Activated T-helper 1 cell treated with anti-CD3 and anti-CD28 coated beads, Interleukin-12 subunit alpha, Interleukin-12 subunit beta, Interleukin-2, Interleukin-4 antibody, amounts not matched to agents 30 ng/mL and 10 ng/mL and 1 ng/mL, durations not matched to agents 14 hours and 24 hours and 36 hours (primary cell): ENCODE measurements at places on chromosomes 4 and X. TPM values are rescaled to one million over a fixed set of nuclear protein-coding genes. Genes with fewer than 3 reads are reported as not detected.

Gene FGFBP2
- 4.8 and 7.7 TPM in 2 replicates for total RNA-seq

Gene ZMAT1
- total RNA-seq, result 0.62 and 0.83 TPM in 2 replicates

Gene P2RY8
- total RNA-seq, result 20.4 and 21.8 TPM in 2 replicates

Gene CPE
- 0.07 TPM in 1 of 2 replicates, not detected in the other for total RNA-seq

GRCh38 chr4:113821856-113822255 lies 60.3 kb upstream of the CAMK2D start:
- DNase-seq, result no peak

- no peak for DNase-seq
These were observed 5.1 kb upstream of the FAT1 start for GRCh38 chr4:186728631-186729271.

DNA sequence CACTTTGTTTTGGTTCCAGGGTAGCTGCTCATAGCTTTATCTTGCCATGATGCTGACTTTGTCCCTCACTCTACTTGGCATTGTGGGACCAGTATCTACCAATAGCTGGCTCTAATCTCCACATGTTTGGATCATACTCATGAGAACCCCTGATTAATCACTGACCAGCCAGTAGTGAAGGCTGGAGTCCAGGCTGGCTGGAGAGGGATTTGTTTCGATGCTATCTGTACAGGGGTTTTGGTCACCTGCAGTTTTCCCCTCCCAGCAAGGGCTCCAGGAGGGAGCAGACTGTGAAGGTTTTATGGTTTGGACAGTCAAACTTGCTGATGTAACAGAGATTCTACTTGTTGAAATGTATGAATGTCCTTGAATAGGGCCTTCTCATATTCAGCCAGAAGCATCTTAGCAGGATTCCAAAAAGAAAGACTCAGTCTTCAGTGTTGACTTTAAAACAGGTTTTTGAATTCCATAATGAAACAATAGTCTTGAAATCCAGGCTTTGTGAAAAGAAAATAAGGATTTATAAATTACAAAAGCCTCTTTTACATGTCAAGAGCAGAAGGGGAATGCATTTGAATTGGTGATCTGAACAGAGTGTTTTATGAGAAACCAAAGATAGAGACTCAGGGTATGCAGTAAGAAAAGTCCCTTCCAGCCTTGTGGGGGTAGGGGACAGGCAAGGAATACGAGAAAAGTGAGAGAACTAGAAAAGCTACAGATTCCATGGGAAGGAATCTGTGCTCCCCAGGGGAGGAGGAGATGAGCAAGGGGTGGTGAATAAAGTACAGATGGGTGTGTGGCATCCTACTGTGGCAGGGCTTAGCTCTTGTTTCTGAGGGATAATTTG lies 103.1 kb upstream of the SHISA3 start:
- no peak for DNase-seq

DNA sequence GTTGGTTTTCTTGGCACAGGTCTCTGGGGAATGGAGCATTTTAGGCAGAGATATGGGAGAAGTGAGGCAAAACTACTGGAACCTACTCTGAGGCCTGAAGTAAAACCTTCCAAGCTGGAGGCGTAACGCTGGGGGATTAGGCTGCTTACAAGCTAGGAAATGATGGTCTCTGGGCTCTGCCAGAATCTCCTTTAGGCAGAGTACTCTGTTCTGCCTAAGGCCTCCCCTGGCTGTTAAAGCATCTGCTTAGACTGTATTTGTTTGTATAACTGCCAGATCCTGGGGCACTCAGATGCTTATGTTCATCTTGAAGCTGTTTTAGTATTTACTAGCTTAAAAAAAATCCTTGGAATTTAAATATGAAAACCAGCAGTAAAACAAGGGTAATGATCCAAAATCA lies 822.2 kb downstream of the RPA4 start:
- DNase-seq, result no peak

DNA sequence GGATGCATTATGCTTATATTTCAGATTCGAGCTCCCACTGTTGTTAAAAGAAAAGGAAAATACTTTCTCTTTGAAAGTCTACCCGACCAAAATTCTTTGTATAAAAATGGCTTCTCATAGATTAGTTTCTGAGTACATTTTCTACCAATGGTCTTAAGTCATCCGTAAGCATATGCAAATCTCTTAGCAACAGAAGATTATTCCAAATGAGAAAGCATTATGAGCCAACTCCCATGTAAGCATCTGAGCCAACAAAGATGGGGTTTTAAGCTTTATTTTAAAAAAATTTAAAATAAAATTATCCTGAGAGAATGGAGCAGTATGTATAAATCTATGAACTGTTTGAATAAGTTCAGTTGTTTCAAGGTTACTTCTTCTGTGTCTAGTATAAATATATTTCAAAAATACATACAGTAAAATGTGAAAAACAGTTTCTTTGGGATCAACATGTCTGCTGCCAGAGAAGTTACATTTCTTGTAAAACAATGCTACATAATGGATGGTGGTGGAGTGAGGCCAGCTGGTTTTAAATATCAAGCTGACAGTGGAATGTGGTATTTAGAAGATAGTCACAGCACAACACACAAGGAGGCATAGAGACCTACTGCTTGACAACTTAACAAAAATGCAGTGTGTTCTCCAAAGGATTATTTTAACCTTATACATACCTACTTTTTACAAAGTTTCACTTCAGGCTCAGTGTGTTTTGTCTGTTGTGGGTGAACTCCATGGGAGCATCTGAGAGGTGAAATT lies 199.5 kb upstream of the DIPK2B start:
- no peak for DNase-seq

GRCh38 chr4:6273661-6273990 lies 4.0 kb downstream of the WFS1 start:
- no peak for DNase-seq

DNA sequence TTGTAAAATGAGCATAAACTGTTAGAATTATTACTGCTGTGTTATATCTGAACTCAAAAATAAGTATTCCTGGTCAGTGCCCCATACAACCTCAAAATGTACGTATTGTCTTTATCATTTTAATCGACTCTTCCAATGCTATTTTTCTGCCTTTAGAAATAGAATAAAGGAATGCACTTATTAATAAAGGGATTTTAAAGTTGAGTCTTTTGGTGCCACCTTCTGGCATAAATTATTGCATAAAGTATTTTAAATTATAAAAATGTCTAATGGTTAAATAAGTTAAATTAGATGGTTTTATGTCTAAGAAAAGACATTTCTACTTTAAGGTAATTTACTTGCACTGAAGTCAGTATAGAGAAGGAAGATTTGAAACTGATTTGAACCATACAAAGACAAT lies 424.0 kb upstream of the NDST4 start:
- DNase-seq, result no peak
